Spinal cord (tissue), 10 donors: ENCODE measurements at places on chromosomes 12 and 14. TPM values are rescaled to one million over a fixed set of nuclear protein-coding genes. Genes with fewer than 3 reads are reported as not detected.

The GRIP1 gene
- total RNA-seq: 33.4 TPM

The CLEC1B gene
- 0.50 TPM for total RNA-seq

The TMEM30B gene
- total RNA-seq: 7.6 TPM

The SIX4 gene
- total RNA-seq: 10.9 TPM

The C14orf39 gene
- total RNA-seq: 0.99 TPM

The CLEC6A gene
- total RNA-seq: not detected

The SAMD15 gene
- total RNA-seq: 10.3 TPM

DNA sequence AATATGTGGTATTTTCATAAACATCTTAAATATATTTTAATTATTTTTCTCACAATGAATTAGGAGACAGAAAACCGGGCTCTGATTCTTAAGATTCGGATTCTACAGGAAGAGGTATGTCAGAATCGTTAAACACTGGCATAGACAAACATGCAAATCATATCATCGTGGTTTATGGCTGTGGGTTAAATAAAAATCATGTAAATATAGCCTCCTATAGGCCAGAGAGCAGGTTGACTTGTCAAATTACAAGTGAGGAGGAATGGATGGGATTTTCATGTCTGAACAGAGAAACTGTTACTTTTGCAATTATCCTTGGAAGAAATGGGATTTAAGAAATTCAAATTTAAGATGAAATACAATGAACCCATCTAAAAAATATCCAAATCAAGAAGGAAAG is 74.9 kb upstream of the BCAT1 start:
- DNase-seq: no peak

DNA sequence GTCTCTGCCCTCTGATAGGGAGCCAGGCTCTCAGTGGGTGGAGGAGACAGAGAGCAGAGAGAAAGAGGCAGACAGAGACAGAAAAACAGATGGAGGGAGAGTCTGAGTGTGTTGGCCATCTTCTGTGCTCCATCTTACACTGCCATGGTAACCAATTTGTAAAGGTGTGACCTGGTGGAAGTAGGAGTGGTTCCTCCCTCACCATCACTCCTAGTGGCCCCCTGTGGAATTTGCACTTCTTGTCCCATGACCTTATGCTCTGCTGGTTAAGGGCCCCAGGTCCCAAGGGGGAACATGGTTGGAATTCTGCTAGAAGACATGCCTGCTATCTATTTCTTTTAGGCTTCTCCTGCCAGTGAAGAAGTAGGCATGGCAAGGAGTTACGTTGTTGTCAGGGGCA is 376.7 kb upstream of the CCDC196 start:
- no peak for DNase-seq

- DNase-seq: no peak
Measured at GRCh38 chr14:74425525-74426201, 347 bp downstream of the SYNDIG1L start.

DNA sequence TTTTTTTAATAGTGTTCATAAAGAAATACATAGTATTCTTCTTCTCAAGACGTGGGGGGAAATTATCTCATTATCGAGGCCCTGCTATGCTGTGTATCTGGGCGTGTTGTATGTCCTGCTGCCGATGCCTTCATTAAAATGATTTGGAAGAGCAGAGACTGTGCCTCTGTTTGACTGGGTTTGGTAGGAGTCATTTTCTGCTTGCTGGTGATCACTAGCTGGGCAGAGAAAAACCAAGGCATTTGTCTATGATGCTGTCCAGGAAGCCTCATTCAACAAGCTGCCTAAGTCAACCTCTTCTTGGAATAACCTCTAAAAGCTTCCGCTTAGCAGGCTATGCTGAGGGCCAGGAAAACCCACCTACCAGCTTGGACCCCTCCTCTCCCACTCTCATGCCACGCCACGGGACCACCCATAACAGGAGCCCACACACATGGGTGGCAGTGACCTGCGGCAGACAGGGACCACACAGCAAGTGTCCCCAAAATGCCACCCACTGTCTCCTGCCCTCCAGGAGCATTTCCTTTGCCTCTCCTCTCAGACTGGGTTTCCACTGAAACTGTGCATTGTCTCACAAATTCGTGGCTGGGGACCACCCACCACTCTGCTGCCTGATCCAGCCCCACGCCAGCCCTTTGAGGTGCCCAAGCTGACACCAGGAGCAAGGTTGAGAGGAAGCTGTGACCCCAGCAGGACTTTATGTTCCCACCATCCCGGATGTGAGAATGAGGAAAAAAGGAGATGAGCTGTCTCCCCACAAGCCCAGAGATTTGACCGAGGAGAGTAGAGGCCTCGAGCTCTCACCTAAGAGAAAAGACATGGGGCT is 36.8 kb downstream of the DAD1 start:
- no peak for DNase-seq

DNA sequence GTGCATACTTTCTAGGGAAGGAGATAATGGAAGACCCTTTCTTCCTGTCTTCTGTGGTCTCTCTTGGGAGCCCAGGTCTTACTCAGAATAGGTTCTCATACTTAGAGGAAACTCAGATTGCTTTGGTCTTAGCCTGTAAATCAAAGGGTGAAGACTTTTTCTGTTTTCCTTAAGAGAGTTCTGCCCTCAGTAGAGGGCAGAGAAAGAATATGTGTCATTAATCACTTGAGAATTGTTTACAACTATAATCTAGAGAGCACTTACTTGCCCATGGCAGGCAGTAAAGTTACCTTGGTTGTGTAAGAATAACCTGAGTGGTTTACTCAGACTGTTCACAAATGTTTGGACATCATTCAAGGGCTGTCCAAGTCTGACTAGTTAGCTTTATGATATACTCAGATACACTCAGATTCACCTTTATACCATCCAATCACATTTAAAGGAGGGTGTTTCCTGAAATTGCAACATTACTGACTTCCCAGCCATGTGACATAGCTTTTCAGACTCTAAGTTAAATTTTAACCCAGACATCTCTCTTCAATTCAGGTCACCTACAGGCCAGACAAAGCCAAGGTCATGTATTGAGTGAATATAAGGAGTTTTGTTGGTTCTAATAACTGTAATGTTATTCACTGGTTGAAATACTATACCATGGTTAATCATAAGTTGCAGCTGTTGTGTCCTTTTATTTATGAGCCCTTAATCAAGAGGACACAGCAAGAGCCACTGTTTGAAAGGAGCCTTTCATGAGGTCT is 372.2 kb downstream of the RAD51B start:
- DNase-seq: no peak

DNA sequence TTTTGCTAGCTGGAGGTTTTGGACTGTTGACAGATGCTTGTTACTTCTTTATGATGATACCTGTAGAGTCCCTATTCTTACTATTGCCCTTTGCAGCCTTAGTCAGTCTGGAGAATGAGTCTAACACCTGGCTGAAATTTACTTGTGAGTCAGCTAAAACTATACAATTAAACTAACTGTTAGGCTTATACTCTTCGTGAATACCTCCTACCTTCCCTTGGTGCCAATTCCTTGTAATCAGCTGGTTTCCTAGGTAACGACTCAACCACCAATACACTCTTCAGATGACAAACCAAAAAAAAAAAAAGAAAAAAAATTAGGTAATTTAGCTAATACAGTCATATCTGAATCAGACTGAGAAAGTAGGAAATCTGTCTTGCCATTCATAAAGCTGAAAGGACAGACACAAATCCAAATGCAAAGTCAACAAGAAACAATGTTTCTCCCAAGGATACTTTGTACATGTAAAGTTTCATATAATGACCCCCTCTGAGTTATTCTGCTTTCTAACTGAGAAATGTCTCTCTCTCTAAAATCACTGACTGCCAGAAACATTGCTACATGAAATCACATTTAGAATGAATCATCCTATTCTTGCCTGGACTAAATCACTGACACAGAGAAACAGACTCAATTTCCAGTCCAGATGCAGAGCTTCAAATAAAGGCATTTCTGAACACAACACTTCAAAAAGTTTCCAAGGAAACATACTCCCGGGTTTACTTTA is 56.5 kb upstream of the CDKL1 start:
- DNase-seq: no peak

- DNase-seq: no peak
Measured at GRCh38 chr14:41418851-41419250, 187.8 kb upstream of the LRFN5 start.

- no peak for DNase-seq
Measured at GRCh38 chr12:66375560-66375959, 73.3 kb downstream of the HELB start.

- DNase-seq: no peak
Measured at GRCh38 chr14:62691647-62692489, 353.4 kb downstream of the KCNH5 start.

DNA sequence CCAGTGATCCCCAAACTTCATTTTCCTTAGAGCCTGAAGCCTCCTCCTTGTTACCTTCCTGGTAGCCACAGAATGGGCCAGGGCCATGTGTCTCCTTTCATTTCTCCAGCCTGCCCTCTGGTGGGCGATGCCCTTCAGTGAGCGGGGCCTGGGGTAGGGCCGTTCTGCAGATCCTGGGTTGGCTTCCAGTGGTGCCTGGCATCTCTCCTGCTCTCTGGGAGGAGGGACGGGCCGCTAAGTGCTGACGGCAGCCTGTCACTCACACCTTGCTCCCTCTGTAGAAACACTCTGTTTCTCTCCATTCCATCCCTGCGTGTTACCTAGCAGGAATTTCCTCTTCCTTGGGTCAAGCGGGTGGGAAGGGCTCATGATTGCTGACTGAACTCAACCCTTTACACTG is 232.1 kb downstream of the CACNA1C start:
- DNase-seq: peak; percentile 51

DNA sequence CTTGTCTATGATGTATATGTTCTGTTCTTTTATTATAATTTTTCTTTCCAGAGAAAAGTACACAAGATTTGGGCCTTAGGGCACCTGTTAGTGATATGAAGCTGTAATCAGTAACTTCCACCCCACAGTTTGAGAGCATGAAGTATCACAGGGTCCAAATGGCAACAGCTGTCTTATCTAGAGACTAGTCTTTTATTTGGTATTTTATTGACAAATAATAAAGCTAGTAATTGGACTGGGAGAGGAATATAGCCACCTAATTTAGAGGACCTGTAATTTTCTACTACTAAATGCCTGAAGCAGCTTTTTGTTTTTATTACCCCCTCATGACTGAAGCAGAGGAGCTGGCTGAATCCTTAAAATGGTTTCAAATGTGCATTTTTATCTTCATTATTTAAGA is 174.8 kb downstream of the PDZRN4 start:
- DNase-seq: no peak

GRCh38 chr14:95533391-95533821 is 1.4 kb upstream of the GLRX5 start:
- DNase-seq: no peak

DNA sequence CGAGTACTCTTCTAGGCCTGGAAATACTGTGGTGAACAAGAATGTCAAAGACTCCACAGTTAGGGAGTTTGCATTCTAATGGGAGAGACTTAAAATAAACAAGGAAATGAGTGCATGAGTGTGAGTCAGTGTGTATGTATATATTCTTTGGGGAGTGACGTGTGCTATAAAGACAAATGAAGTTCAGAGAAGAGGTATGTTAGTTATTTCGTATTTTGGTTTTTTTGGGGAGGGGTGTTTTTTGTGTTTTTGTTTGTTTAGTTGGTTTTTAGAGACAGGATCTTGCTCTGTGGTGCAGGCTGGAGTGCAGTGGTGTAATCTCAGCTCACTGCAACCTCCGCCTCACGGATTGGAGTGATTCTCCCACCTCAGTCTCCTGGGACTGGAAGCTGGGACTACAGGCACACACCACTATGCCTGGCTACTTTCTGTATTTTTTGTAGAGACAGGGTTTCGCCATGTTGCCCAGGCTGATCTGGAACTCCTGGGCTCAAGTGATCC is 74.3 kb downstream of the SRGAP1 start:
- DNase-seq: no peak

DNA sequence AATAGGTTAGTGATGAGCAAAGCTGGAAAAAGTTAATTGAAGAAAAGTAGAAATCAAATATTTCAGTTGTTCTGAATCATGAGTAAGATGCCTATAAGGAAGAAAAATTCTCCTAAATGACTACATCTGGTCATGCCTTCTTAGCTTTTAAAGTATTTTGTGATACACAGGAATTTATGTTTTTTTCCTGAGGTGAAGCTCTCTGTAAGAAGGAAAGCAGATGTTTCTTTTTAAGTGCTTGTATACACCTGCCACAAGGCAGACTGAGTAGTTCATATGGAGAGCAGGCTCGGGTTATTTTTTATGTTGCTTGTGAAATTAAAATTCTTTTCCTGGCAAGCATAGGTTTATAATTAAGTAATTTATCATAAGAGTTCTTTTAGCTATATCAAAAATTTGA is 275.2 kb downstream of the RAD51B start:
- no peak for DNase-seq

DNA sequence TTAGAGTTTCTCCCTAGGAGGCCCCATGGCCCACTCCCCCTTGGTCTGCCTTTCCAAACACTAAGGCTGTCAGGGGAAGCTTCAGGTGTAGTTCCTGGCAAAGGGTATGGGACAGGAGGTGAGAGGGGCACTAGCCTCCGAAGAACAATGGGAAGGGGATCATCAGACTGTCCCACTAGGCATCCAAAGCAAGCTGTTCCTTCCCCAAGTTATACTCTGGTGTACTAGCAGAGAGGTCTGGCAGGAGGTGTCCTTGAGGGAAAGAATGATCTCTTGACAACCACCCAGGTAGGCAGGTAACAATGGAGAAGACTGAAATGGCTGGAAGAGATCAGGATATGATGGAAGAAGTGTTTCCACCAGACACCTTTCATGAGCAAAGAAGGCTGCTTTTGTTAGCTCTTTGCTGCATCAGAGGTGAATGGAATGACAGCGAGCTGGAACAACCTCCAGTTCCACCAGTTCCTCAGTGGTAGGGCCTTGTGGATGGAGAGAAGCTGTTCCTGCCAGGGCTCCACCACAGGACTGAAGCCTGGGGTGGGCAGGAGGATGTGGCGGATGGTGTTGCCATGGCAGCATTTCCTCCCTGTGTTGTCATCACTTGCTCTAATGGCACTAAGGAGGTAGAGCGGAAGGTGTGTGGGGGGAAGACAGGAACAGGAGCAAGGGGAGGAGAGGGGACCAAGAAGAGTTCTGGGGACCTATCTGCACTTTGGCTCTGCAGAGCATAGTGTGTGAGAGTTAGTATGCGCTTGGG is 2.3 kb upstream of the AGAP2 start:
- peak; percentile 69 for DNase-seq

DNA sequence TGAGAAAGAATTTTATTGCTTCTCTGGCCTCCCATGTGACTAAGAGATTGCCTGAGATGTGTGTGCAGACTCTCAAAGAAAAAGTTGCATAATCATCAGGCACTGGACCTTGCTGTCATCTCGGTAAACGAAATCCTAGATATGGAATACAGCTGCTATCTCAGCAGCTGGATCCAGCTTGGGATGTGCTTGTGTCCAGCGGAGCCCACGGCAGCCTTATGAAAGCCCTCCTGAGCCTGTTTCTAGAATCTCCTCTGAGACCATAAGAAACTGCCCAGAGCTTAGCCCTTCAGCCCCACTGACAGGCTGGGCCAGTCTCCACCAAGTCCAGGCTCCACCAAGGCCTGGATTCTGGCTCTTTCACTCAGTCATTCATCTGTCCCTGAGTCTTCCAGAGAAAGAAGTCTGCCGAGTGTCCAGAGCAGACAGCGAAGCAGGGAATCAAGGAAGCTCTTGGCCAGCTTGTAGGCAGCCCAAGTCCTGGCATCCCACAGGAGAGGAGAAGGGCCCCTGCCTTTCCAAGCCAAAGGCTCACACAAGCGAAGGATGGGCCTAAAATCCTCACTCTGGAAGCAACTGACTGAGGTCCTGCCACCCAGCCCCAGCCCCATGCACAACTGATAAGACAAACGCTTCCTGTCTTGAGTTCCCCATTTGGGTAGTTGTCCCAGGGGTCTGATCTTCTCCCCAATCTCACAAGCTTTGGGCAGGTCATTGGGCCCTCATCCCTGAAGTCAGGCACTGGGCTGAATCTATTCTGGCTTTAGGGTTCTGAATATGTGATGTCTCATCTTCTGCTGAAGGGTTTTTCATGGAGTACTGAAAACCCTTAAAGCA is 97.8 kb downstream of the SEC23A start:
- no peak for DNase-seq

- no peak for DNase-seq
Measured at GRCh38 chr12:71141378-71141926, 16.3 kb downstream of the TSPAN8 start.
